ENCODE measurements at places on chromosomes 16 and 17.

GRCh38 chr17:18191236-18191667 is 7.6 kb downstream of the ALKBH5 start:
- DNase-seq = no peak

- DNase-seq = no peak
These were observed at the start of gene PIK3R6 for GRCh38 chr17:8867361-8867981. Gene PIK3R6 (minus strand): TSS chr17:8867674. CDS start chr17:8849794, 17,880 bp downstream.

- no peak for DNase-seq
These were observed 52.4 kb downstream of the PLD6 start for GRCh38 chr17:17153709-17154108.

GRCh38 chr16:6249863-6250262 is 1082.8 kb upstream of the RBFOX1 start:
- no peak for DNase-seq

GRCh38 chr16:89422905-89423630 is 67.3 kb downstream of the ANKRD11 start:
- DNase-seq = no peak

- no peak for DNase-seq
These were observed 63.1 kb upstream of the BCO1 start for GRCh38 chr16:81175325-81175891.

DNA sequence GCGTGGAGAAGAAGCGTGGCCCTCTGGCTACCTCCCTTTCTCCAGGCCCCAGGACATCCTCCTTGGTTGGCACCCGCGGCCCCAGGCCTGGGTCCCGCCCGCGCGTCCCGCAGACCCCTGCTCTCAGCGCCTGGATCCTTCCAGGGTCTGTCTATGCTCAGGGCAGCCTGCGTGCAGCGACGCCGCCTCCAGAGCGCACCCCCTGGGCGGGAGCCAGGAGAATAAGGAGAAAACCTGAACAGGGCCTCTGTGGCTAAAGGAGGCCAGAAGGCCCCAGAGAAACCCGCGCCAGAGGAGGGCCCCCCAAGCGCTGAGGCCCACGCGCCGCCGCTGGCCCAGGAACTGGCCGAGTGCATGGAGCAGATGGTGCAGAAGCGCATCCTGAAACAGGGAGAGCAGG is 40.4 kb upstream of the DNAJA2 start:
- DNase-seq = no peak

DNA sequence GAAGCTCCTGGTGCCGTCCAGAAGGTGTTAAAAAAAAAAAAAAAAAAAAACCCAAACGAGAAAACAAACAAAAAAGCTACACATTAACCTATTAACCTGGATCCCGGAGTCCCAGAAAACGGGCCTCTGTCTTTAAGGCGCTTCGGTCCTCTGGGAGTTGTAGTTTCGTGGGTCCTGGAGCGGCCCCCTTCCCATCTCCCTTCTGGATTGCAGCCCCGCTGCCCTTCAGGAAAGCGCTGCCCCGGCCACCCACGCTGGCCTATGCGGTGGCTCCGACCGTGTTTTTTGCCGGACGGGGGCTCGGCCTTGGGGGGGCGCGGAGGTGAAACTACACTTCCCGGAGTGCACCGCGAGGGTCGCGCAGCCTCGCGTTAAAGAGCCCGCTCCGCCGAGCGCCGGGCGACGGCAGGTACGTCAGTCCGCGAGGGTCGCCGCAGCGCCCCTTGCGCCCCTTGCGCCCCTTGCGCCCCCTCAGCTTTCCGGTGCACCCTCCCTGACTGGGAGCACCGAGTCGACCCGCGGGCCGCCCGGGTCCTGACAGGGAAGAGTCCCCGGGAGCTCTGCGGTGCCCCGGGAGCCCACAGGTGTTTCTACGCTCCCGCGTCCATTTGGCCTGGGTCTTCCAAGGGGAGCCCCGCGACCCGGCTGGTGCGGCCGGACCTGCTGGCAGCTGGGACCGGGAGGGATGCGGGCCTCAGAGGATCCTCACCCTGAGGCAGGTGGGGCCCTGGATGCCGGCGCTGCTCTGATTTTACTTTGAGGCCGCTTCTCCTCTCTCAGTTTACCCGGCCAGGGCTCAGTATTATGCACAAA is at the start of gene FCSK:
Gene FCSK (plus strand): TSS at position 374 of the 813 bp plus-strand sequence. CDS start 8,596 bp downstream, outside the sequence.
- no peak for DNase-seq

DNA sequence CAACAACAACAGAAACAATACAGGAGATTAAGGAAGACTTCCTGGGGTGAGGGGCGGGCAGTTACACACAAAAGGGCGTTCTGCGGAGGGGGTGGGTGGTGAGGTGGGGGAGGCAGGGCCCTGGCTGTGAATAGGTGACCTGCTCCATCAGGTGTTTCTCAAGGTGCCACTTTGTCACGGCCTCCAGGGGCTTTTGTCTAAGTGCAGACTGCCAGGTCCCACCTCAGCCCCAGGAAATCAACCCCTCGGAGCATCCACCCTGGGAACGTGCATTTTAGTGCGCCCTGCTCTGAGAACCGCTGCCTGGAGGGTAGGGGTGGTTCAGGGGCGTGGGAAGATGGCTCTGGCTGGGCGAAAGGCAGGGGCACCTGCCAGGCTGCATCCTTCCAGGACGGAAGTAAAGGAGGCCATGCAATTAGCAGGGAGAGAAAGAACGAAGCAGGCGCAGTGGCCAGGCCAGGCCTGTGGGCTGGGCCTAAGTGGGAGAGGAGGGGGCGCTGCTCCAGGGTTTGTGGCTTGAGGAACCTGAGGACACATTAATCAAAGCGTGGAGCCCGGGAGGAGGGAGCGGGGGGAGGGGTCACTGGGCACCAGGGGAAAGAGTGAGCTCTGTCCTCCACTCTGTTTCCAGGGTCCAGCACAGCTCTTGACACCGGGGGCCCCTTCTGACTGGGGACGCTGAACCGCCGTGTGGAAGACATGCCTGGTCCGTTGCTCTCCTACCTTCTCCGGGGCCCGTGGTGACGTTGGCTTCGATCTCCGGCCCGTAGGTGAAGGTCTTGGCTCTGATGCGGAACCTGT is 49.4 kb upstream of the CDC42EP4 start:
- no peak for DNase-seq

- no peak for DNase-seq
These were observed 16.4 kb upstream of the FLCN start for GRCh38 chr17:17253406-17253805.

DNA sequence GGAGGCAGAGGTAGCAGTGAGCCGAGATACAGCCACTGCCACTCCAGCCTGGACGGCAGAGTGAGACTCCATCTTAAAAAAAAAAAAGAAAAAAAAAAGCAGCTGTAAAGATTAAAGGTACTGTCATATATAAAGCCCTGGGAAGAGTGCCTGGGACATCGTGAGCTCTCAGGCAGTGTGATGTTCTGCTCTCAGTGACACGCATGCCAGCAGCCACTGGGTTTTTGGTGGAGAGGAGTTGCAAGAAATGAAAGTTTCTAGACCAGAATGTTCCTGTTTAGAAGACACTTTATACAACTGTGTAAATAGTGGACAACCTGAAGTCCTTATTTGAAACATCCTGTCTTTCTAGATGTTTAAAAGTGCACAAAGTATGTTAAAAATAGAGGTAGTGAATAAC is 213.2 kb downstream of the IRF8 start:
- no peak for DNase-seq

- no peak for DNase-seq
These were observed 88.7 kb downstream of the AIPL1 start for GRCh38 chr17:6346156-6346786.

DNA sequence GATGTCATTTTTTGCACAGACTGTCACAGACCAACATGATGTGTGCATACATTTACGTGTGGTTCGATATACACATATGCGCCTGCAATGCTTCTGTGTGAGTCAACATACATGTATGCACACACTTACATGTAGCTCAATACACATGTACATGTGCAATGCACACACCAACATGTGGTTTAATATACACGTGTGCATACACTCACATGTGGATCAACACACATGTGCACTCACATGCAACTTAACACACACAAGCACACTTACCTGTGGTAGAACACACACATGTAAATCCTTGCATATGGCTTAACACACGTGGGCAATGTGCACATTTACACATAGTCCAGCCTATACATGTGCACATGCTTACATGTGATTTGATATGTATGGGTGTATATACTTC is 97.5 kb downstream of the CYLD start:
- DNase-seq = no peak

GRCh38 chr17:82384730-82385481 is 13.3 kb downstream of the UTS2R start:
- DNase-seq = no peak

- DNase-seq = no peak
These were observed 48.2 kb downstream of the SPACA3 start for GRCh38 chr17:33039874-33040273.

- no peak for DNase-seq
These were observed 7.8 kb downstream of the GALK1 start for GRCh38 chr17:75757086-75757681.

DNA sequence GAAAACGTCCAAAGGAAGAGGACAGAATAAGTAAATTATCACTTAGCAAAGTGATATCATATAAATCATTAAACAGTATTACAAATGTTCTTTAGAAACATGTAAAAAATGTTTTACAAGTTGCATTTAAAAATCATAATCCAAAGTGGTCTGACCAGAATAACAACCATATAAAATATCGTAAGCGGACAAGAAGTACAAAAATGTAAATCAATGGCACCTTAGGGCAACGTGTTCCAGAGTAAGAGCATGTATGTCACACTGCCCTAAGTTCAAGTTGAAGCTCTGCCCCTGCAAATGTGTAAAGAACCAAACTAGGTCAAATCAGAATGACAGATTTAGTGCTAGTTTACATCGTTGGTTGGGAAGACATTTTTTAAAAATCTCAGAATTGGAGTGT is 11.4 kb downstream of the USP31 start:
- DNase-seq = no peak

DNA sequence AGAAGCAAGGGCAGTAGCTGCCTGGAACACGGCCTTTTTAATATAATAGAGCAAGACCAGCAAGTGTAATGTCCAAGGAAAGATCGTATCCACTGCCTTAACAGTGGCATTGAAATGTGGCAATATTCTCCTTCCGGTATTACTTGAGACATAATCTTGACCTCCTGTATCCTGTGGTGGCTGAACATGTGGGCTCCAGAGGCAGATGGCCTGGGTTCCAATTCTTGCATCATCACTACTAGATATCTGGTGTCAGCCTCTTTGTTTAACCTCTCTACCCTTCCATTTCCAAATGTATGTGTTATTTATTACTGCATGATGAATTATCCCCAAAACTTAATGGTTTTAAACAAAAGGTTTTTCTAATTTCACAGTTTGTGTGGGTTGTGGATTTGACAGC is 3.5 kb upstream of the CDYL2 start:
- no peak for DNase-seq

GRCh38 chr17:2395258-2396181 is 5.3 kb downstream of the MNT start:
- DNase-seq = no peak

- no peak for DNase-seq
These were observed 36.7 kb downstream of the CCDC182 start for GRCh38 chr17:57708410-57708809.

GRCh38 chr16:35910409-35910808 is 2451.0 kb downstream of the TP53TG3F start:
- DNase-seq = no peak

All from cortex of kidney (tissue), 1 donor.